ENCODE measurements at places on chromosomes 4 and X.

DNA sequence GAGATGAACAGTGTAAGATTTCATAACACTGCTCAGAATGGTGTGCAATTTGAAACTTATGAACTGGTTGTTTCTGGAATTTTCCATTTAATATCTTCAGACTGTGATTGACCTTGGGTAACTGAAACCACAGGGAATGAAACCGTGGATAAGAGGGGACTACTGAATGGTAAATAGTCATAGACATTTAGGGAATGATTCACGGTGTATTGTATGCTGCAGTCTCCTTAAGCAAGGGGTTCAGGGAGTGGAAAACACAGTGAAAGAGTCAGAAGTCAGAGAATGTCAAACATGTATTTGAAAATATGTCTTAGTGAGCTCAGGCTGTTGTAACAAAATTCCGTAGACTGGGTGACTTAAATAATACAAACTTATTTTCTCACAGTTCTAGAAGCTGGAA is 398.2 kb upstream of the DIPK2B start:
- no peak for DNase-seq

GRCh38 chr4:127968586-127968985 is 3.4 kb downstream of the ABHD18 start:
- no peak for DNase-seq

DNA sequence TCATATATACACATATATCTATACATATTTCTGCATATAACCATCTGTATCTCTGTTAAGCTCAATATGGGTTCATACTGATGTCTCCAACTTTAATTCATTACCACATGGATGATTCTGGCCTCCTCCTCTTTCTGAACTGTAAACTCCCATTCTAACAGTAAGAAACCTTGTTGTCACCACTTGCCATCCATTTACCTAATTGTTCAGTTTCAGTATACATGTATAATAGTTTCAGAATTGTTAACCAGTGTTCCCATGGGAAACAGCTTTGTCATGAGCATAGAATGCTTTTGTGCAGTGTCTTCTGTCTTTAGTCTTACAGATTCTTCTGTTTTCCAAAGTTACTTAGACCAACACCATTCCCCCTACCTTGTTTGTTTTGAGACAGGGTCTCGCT is 35.9 kb downstream of the SLC9A6 start:
- no peak for DNase-seq

DNA sequence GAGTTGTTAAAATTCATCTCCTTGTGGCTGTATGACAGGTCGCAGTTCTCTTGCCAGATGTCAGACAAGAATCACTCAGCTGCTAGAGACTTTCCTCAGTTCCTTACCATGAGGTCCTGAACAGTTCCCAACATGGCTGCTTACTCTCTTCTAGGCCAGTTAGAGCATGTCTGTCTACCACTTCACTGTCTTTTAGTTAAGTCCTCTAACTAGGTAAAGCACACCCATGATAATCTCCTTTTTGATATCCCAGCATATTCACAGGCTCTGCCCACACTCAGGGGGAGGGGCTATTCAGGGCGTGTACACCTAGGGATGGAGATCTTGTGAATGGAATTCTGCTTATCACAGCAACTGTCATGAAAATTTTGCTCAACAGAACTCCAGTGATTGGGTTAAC is 190.1 kb downstream of the ADAMTS3 start:
- DNase-seq, result no peak

GRCh38 chrX:45261005-45261404 is 60.3 kb upstream of the DIPK2B start:
- DNase-seq, result no peak

DNA sequence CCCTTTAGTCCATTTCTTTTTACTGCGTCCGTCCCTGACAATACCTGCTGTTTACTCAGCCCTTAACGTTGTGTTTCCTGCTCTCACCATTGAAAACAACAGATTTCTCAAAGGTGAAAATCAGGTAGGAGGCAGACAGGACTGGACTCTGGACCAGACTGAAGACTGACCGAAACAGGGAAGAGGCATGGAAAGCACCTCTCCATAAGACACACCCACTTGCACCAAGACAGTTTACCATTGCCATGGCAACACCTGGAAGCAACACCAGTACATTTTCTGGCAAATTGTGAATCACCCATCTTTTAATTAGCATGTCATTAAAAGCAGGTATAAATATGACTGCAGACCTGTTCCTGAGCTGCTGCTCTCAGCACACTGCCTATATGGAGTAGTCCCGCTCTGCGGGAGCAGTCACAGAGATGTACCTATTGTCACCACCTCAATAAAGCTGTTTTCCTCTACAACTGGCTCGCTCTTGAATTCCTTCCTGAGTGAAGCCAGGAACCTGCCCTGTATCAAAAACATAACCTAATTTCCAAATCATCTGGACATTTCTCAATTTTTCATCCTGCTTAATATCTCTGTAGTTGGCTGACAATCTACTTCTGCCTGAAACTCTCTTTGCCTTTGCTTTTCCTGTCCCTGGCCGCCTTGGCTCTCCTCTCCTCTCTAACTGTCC is 117.0 kb downstream of the RNF150 start:
- peak; percentile 72 for DNase-seq

DNA sequence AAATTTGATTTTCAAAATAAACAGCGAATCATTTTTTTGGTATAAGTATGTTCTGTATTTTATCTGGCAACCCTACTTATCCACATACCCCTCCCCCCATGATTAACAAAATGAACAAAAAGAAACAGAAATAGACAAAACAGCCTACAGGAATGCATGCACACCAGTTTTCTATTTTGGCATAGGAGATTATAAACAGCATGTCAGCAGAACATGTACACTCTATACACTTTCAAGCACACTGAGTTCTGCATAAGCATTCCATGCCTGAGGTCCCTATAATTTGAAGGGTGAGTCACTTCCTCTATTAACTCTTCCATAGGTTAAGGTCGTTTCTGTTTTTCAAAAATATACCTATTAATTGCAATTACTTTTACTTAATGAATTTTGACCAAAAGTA is 28.0 kb upstream of the ZNF280C start:
- DNase-seq, result peak; percentile 40

DNA sequence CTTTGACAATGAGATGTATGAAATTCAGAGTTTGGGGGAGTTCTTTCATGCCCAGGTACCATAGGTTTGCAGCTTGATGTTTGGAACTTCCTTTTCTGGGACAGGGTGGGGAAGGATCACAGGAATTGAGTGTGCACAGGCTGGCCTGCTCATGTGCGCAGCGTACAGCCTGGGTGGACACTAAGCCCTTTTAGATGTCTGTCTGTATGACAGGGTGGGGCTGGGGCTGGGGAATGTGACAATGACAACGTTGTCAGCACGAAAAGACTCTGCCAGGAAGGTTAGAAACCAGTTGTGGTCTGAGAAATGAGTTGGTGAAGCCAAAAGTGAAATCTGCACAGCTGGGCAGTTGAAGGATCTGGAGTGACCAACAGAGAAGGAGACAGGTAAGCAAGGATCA is 47.4 kb downstream of the WWC2 start:
- DNase-seq, result no peak
